ENCODE measurements at places on chromosomes 7 and 10.

DNA sequence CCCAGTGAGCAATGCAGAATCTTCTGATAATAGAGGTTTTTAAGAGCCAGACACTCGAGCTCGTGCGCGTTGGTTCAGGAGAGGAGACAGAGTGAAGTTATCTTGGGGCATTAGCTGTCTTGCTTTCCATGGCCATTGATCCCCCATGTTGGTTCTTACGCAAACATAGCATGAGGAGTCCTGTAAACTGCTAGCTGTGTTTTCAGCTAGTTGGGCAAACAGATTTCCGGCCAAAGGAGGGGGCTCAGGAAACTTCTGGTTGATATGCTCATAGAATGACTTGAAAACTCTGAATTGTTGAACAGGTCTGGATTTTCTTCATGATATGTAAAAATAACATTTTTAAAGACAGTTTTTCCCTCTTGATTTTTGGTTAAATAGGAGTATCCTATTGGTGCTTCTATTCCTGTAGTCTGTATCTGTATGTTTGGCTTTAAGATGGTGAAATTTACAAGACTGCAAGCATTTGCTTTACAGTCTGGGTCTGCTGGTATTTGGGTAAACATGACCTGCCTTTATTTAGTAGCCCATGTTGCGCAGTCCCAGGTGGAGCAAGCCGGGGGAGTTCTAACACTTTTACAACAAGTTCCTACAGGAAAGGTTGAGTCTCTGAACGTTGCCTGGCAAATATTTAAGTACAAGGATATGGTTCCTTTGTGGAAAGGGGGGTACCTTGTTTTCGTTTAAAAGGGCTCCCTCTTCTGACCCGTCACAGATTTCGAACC is 218.4 kb upstream of the KCND2 start:
- no peak for DNase-seq

DNA sequence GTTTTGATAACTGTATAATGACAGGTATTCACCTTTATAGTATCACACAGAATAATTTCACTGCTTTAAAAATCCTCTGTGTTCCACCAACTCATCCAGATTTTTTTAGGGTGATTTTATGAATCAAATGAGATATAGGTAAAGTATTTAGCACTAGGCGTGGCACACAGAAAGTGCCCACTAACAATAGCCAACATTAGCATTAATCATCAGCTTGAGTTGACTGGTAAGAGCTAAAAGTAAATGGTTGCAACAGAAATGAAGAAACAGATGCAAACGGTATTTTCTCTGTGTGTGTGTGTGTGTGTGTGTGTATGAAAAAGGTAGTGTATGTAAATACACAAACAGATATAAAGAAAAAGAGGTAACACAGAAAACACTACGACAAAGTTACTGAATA is 378.8 kb upstream of the ETV1 start:
- DNase-seq = no peak

DNA sequence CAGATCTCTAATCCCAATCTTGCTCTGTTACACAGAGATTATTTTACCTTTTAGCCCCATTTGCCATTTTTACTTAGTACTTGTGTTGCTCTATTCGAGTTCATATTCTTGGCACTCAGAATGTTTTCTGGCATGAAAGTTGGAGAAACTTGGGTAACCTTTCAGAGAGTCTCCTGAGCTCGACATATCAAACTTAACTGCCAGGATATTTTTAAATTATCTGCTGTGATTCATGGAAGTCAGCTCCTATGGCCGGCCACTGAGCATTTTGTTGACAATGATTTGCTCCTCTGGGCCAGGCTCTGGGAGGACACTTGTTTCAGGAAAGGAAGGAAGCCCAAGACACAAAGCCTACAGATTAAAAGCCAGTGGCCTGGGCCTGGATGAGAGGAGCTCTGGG is 396.7 kb downstream of the TNS3 start:
- no peak for DNase-seq

DNA sequence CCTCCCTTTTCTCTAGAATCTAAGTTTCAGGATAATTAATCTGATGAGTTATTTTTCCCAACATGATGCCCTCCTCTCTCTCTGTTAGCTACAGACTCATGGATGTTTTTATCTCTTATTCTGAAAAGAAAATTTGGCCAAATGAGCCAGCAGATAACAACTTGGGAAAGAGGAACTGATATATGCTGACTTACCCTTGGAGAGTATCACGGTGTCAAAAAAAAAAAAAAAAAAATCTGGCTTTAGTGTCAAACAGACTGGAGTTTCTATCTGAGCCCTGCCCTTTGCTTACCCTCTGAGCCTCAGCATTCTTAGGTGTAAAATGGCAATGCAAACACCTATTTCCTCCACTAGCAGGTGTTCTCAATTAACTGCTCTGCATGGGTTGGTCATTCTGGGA is 190.4 kb downstream of the AHR start:
- DNase-seq = no peak

GRCh38 chr10:11141571-11142091 is 124.0 kb downstream of the CELF2 start:
- no peak for DNase-seq

GRCh38 chr7:8205537-8205936 is 56.4 kb downstream of the ICA1 start:
- DNase-seq = no peak

DNA sequence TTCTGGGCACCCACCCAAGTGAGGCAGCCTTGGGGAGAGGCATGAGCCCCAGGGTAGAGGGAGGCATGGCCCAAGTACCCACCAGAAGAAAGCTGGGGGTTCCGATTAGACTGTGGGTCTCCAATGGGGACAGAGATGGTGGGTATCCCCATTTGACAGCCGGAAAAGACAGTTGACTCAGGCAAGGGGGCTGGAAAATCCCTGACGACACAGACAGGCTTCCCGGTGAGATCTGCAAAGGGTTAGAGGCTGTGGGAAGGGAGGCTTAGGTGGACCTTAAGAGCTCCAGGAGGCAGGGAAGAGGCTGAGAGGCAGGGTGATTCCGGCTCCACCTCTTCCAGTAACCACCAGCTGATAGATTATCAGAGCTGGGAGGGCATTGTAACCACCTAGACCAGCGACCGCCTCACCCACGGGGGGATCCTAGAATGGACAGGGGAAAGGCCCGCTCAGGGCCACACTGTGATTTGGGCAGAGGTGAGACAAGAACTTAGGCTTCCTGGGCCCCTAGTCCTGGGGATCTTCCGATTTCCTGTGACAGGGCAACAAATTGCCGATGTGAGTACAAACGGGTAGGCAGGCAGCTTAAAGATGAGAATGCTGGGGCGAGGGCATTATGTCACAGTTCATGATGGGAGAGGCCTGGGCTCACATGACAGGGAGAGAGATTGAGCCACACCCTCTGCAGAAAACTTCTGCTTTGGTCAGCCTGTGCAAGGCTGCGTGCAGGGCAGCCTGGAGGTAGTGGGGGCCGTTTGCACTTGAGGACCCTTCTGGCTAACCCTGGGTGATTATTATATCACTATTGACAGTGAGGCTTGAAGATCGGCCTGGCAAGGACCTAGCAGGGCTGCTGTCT is 5.4 kb downstream of the TBATA start:
- DNase-seq = no peak

DNA sequence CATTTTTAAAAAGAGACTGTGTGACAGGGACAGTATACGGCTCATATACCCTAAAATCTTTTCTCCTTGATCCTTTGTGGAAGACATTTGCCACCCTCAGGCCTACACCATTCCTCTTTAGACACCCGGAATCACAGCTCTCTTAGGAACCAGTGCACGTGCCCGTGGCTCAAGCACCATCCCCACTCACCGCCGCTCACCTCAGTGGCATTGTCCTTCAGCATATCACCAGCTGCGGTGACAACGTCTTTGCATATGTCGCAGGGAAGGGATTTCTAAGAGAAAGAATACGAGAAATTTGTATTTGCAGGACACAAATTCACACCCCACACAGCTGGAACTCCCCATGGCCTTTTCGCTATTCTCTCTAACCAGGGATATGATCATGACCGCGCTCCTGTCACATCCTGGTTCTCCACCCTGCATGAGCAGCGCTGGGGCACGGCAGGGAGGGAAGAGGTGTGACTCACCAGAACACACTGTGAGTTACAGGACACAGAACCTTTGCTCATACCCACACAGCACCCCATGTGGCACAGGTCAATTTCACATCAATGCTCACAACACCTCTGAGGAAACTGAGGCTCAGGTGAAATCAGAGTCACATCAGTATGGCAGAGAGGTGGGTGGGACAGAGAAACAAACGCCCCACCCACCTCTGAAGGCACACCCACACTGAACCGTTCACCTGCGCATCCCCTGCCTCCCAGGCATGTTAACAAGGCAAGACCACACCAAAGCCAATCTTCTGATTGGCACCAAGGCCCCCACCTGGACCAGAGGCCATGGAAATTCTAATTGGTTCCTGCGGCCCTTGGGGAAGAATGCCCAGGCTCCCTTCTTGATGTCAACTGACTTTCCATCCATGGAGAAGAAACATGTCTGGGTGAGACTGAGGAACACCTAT is 19.2 kb downstream of the PSAP start:
- DNase-seq = no peak

GRCh38 chr10:70843333-70843732 is 27.6 kb downstream of the SGPL1 start:
- no peak for DNase-seq

DNA sequence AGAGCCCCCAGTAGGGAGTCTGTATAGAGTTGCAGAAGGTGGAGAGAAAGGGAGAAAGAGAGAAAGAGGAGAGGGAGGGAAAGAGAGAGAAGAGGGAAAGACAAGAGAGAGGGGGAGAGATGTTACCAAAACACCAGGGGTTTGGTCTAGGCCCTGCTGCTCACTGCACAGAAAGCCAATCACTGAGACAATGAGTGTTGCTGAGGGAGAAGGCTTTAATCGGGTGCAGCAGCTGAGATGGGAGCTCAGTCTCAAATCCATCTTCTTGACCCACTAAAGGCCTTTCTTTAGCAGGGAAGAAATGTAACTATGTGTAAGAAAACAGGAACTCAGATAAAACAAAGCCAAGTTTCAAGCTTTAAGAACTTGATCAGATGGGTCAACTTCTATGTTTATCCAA is 198.2 kb upstream of the FOXK1 start:
- no peak for DNase-seq

GRCh38 chr10:126104767-126105166 is 208.4 kb downstream of the FANK1 start:
- DNase-seq = peak; percentile 37

- DNase-seq = no peak
Observed at GRCh38 chr7:77416621-77417371, 647 bp upstream of the GSAP start.

DNA sequence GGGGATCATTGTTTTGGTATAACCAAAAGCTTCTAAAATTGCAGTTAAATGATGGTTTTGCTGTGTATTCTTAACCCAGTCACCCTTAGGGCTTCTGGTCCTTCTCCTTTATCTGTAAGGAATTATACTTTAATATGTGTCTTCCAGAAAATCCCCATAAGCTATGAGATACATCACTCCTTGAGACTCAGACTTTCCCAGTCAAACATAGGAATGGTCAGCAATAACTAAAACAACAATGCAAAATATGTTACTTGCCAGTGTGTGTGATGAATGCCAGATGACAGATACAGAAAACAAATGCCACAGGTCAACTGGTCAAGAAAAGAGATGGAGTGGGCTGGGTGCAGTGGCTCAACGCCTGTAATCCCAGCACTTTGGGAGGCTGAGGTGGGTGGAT is 10.1 kb downstream of the ADD3 start:
- no peak for DNase-seq

DNA sequence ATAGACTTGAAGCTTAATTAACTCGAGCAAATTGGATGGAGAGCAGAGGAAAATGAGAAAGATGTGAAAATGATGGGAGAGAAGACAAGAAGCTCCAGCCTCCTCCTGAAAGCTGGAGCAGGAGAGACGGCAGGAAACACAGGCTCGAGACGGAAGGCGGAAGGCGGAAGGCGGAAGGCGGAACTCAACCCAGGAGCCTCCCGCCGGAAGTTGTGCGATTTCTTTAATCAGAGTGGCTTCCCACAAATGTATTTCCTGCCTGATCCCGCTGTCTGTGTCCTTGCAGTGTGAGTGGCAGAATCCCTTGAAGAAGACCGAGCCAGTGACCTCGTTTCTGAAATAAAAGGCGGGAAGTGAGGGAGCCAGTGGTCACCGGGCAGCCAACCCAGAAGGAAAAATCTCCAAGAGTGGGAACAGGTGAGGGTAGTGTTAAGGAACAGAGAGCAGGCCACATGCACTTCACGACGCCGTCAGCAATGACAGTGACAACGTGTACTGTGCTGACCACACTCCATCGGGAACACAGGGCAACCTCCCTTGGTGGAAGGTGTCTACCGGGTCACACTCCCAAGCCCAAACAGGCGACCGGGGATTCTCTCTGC is 117.0 kb upstream of the RNF32 start:
- DNase-seq = no peak

DNA sequence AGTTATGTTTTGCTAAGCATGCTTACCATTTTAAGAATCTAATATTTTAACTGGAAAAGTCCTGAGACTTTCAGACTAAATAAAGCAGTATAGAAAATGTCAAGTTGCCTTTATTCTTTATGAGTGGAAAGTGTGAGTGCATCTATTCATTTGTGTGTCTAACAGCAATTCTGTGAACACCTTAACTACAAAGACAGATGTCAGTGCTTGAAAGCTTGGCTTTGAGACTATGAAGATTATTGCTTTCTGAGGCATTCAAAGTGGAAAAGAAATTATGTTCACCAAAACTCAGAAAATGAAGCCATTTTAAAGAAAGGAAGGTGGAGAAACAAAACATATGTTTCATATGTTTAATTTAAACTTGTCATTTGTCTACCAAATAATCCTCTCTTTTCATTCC is 294.5 kb upstream of the SEMA3C start:
- DNase-seq = no peak

DNA sequence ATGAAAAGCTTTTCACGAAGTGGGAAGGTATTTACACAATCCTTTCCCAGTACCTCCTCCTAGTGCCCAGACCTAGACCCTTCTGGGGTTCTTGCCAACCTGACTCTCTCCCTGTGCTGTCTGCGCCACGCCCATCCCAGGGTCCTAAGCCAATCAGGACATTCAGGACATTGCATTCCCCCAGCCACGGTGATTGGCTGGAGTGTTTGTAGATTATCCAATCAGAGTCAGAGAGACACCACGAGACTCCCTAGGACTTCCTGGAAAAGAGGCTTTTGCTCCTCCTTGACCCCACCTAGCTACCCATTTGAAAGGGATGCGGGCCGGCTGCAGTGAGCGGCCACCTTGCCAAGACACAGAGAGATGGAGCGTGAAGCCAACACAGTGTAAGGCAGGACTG is 3.5 kb upstream of the GDF2 start:
- DNase-seq = no peak

GRCh38 chr10:96387601-96388000 is 28.8 kb upstream of the OPALIN start:
- DNase-seq = no peak

DNA sequence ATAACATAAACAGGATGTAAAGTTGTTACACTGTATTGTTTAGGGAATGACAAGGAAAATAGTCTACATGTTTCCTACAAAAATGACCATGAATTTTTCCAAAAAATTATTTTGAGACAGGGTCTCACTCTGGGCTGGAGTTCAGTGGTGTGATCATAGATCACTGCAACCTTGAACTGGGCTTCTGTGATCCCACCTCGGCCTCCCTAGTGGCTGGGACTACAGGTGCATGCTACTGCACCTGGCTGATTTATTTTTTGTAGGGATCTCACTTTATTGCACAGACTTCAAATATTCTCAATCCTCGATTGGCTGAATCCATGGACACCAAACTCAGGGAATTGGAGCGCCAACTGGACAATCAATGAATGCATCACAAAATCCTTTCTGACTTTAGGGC is 6.6 kb downstream of the CHCHD2 start:
- DNase-seq = no peak
